ENCODE measurements at places on chromosomes 13 and 19.

- DNase-seq, result peak; percentile 42
Observed at GRCh38 chr13:44576351-44577235, 463 bp upstream of the TSC22D1 start.

GRCh38 chr13:73403355-73404120 lies 344.7 kb downstream of the KLF5 start:
- no peak for DNase-seq

GRCh38 chr13:41751277-41751676 lies 209.6 kb downstream of the VWA8 start:
- no peak for DNase-seq

DNA sequence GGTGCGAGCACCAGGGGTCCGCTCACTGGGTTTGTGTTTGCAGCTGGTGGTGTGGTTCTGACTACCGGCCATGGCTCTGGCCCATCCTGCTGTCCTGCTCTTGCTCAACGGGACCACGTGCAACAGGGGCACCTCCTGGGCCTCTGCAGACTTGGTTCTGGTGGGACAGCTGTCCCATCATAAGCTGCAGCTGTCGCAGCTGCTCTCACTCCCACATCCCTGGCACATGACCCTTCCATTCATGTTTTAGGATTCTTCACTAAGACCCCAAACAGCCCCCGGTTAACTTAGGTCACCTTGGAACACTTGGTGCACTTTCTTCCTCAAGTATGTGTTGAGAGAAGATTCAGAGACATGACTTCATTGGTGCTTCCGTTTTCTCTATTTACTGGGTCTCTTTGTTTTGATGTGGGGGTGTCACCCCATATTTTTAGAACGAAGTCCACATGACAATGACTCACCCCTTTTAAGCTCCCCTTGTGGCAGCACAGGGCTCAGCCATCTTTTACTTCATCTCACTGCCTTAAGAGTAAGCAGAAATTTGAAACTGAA lies 68.4 kb upstream of the ARHGEF7 start:
- no peak for DNase-seq

GRCh38 chr19:4576016-4576933 lies 16.8 kb upstream of the SEMA6B start:
- DNase-seq, result peak; percentile 77

DNA sequence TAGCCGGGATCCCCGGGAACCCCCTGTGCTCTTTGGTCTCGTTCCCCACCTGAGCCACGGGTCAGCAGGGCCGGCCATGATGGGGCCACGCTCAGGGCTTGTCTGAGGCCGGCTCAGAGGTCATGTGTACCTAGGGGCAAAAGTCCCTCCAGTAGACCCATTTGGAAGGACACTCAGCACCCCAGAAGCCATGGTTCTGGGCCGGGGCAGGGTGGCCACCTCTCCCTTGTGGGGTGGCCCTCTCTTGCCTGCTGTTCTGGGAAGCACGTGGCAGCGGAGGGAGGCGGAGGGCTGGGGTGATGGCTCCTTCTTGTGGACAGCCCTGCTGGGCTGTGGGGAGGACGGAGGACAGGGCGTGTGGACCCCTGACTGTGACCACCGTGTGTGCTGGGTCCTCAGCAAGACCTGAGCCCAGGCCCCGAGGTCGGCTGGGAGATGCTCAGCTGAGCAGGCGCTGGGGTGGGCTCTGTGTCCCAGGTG lies 6.4 kb upstream of the PEAK3 start:
- DNase-seq, result no peak

- no peak for DNase-seq
Observed at GRCh38 chr19:48575931-48576622, 24.1 kb downstream of the SULT2B1 start.

- no peak for DNase-seq
Observed at GRCh38 chr19:1665565-1666047, 13.2 kb upstream of the TCF3 start.

GRCh38 chr13:96052656-96053002 lies 572 bp downstream of the UGGT2 start:
- DNase-seq, result no peak

- no peak for DNase-seq
Observed at GRCh38 chr19:19550485-19550929, 12.4 kb downstream of the CILP2 start.

GRCh38 chr19:48821633-48822032 lies 10.8 kb upstream of the BCAT2 start:
- no peak for DNase-seq

DNA sequence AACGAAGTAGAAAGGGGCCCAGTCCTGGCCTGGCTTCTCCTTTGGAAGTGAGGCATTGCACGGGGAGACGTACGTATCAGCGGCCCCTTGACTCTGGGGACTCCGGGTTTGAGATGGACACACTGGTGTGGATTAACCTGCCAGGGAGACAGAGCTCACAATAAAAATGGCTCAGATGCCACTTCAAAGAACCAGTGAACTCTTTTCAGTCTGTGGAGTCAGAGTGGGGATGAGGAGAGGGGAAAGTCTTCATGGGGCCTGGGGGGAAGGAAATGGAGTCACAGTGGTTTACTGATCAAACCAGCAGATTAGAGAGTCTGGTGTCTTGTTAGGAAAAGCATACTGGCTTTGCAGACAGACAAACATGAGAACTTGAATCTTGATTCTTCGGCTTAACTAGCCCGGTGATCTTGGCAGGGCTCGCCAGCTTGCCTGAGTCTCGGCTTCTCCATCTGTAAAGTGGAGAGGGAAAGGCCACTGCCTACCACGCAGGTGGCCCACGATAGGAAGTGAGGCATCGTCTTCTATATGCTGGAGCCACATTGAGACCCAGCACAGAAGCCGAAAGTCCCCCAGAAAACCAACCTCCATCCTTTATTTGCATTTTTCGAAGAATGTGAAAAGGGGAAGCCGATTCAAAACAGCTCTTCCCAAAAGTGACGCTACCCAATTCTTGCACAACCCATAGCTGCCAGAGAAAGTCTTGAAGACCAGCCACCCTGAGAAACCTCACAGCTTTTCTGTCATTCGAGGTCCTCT lies at the start of gene FFAR1:
Gene FFAR1, plus strand, starts transcription at position 732 of the 759 bp plus-strand sequence. CDS start 3,650 bp downstream, outside the sequence.
- peak; percentile 79 for DNase-seq

- no peak for DNase-seq
Observed at GRCh38 chr19:9917321-9917720, 19.0 kb downstream of the OLFM2 start.

DNA sequence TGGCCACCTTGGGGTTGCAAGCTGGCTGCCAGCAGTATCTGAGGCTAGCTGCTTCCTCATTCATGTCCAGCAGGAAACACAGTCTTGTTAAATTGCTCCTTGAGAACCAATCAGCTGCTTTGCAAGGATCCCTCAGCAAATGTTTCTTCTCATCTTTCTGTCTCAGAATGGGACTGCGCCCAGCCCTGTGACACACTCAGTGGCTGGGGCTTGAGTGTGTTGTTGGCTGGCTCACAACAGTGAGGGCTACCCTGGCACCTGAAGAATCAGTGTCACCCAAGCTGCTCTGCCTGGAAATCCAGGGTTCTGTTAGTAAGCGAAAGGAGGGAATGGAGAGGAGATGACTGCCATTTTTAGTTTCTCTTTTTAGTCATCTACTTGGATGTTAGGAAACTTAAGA lies 317.2 kb downstream of the DCT start:
- no peak for DNase-seq

DNA sequence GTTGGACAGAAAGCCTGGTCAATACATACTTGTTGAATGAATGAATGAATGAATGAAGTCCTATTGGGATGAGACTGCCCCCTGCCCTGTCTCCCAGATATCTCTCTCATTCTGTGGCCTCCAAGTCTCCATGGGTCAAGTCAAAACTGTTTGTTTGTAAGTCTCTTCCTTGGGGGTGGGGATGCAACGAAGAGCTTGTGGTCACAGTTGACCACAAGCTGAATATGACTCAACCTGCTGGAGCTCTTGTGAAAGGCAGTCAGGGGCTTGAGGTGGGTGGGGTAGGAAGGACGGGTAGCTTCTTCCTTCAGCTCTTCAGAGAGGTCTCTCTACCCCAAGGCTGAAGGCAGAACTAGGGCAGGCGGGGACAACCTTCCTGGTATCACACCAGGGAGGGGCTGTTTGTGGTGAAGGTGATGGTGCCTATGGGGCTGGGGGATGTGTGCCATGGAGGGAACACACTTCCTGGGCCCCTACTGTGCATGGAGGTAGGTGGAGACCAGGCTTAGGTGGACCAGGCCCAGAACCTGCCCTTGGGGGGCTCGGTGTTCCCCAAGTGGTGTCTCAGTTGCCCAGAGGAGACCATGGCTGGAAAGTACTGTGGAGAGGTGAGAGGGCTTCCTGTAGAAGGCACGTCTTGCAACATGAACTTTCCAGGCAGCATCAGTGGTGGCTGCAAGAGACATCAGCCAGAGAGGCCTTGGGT lies 8.0 kb downstream of the MYO1F start:
- DNase-seq, result no peak

DNA sequence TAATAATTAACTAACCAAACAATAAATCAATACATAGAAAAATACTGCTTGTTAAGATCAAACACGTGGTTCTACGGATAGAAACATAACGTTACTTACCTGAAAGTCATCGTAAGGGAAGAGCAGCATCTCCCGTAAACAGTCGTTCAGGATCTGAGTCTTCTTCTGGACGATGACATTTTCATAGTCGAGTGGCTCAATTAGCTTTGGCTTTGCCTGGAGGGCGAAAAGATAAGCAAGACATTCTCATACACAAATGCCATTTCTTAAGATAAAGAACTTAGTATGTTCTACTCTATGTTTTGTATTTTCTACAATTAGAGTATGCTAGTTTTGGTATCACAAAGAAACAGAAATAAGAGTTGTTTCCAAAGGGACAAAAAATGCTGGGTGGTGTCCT lies 22.5 kb downstream of the DOCK9 start:
- DNase-seq, result no peak

- DNase-seq, result no peak
Observed at GRCh38 chr19:34998777-34999497, 1.2 kb upstream of the GRAMD1A start.

DNA sequence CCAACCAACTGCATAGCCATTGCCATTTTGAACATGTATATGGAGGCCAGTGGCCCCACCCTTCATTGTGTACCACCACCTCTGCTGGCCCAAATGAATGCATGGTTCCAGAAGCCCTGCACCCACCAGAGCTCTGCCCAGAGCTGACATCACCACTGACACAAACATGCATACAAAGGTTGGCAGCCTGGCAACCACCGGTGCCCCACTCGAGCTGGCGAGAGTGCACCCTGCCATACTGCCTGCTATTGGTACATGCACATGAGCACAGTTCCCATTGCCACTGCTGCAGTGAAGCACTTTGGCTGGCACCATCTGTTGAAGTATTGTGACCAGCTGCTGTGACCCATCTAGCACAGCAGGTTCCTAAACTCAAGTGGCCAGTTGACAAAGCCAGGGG lies 1564.9 kb downstream of the OLFM4 start:
- DNase-seq, result no peak

DNA sequence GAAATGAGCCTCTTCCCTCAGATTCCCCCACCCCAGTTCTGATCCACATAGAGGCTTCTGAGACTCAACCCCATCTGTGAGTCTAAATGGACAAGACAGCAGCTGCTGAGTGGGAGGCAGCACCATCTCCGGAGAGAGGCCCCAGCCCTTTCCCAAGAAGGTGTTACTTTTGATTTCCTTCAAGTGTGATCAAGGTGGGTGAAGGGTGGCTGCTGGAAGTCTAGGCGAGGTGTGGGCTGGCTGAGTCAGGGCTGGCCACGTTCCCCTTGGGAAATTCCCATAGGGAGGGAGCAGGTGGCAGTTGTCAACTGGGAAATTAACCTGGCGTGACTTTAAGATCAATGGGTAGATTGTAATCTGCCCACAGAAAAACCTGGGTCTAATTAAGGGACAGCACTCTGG lies 148.0 kb downstream of the FOXO1 start:
- no peak for DNase-seq

- DNase-seq, result peak; percentile 57
Observed at GRCh38 chr19:13817615-13818371, 22.6 kb downstream of the ZSWIM4 start.

DNA sequence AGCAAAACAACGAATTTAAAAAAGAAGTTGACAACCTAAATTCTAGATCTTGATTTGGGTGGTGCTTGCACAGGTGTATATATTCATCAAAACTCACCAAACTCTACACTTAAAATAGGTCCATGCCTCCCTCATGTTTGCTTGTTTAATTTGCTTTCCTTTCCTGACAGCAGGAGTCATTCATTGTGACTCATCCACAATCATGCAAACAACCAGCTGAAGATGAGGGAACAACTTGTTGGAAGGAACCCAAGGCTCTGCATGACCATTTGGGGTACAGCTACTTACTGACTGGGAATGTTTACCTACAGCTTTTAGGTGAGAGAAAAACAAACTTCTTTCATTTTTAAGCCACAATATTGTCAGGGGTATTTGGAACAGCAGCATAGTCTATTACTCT lies 96.6 kb downstream of the RXFP2 start:
- no peak for DNase-seq

DNA sequence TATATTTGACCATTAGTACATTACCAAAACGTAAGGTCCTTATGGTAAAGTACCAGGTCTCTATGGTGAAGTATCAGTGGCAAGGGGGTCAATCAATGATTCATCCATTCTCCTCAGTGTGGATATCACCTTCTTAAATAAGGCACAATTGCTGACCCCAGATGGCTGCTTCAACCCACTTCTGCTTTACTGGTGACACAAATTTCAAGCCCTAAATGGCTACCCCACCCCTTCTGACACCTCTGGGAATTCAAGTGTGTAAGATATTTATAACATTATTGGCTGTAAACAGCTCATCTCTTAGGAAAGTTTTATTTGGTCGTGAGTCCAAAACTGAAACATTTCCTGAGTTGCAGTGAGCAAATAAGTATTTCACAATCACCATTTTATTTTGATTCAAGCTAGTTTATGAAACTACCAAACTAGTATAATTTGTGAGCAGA lies 7.9 kb upstream of the WBP4 start:
- no peak for DNase-seq

DNA sequence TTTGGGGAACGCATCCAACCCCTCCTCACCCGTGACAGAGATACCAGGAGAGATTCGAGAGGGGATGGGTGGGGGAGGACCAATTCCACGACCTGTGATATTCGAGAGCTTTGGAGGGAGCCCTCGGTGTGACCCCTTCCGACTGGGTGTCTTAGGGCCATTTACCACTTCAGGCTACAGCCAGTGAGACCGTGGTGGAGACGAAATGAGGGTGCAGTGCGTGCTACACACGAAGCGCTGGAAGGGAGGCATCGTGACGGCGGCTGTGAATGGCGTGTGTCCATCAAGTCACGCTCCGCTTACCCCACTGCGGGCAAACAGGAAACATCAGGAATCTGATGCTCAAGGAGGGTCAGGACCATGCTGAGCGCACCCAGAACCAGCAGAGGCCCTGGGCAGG lies 10.4 kb downstream of the CTU1 start:
- no peak for DNase-seq

DNA sequence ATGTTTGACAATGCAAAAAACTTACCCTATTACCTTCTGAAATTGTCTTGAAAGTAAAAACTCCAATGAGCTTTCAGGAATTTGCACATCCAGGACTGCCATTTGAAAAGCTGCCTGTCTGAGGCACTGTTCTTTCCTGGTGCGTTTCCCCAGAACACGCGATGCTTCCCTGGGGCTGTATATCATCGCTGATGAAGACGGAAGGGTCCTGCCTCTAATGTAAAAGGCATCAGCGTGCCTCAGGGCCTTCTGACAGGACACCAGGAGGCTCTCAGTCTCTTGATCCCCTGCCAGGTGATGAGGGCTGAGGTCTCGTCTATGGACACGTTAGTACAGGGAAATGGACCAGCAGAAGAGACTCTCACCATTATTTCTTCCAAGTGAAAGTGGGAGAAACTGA lies 296.8 kb downstream of the EFNB2 start:
- no peak for DNase-seq

Data from germinal center (tissue), 1 donor.